Common myeloid progenitor, CD34-positive (primary cell): ENCODE measurements at places on chromosomes 12 and 14.

DNA sequence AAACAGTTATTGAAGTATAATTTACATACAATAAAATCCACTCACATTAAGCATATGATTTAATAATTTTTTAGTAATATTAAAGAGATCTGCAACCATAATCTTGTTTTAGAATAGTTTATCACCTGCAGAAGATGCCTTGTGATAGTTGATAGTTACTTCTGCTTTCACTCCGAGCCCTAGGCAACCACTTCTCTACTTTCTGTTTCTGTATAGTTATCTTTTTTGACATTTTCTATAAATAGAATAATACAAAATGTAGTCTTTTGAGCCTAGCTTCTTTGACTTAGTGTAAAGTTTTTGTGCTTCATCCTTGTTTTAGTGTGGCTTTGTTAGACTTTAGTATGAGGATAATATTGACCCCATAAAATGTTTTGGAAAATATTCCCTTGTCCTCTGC is 111.0 kb downstream of the MNAT1 start:
- DNase-seq, result peak; percentile 69

GRCh38 chr12:57218030-57218853 is 1.6 kb downstream of the NXPH4 start:
- DNase-seq, result no peak

DNA sequence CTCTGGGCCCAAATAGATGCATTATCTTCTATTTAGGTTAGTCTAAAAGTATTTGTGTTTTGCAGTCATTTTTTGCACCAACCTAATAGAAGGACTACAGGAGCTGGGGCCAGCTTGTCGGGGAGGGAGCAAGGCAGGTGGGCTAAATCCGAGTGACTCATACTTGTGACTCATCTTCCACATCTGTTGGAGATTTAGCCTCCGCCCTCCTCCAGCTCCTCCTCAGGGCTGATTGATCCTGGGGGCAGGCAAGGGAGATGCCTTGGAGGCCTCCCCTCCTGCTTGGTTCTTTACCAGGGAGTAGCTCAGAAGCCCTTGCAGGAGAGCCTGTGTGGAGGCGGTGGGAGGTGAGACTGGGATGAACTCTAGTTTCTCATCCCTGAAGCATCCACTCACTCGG is 27.9 kb downstream of the RHOF start:
- no peak for DNase-seq

DNA sequence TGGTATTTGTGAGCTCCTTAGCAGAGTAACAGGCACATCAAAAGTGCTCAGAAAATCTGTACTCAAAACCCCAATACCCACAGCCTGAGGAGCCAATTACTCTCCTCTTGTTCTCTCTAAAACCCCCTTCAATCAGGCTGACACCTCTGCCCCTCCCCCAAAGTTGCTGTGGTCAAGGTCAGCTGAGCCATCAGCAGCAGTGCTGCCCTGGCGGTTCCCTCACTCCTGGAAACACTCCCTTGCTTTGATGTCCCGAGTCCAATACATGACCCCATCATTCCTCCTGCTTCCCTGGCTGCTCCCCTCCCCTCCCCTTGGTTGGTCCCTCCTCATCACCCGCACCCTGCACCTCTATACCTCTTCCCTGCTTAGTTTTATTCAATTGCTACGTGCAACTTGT is 57.2 kb upstream of the C14orf132 start:
- no peak for DNase-seq

- no peak for DNase-seq
Measured at GRCh38 chr12:14387219-14387871, 21.9 kb downstream of the ATF7IP start.

- no peak for DNase-seq
Measured at GRCh38 chr12:101878243-101878821, 952 bp downstream of the DRAM1 start.
